ENCODE measurements at places on chromosomes 5 and 9.

DNA sequence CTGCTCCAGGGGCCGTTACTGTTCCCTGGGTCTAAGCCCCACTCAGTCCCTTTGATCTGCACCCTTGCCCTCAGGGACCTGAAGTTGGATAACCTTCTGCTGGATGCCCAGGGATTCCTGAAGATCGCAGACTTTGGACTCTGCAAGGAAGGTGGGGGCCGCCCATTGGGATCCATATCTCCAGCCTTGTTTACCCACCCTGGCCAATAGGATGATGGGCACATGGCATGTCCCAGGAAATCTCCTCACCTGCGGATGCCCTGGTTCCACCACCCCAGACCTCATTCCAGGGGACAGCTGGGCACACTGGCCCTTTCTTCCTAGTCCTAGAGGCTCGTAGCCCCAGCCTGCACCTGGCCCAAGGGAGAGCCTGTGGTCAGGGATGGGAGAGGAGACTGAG lies 5.5 kb downstream of the ZDHHC12 start:
- no peak for DNase-seq

DNA sequence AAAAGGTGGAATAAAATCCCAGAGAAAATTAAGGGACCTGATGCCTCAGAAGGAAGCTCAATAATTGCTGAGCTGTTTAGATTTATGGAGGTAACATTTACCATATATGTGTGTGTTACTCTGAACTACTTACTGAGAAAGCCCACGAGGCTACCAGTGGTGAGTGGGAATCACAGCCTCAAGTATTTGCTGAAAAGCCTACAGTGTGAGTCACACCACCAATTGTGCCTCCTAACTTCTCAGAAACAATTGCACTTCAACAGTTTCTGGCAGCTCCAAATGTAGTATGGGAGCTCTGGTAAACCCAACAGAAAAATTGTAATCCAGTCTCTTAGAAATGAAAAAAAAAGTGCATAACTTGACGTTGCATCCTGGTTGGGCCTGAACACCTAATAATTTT lies 551.6 kb downstream of the PRDM9 start:
- DNase-seq = no peak

GRCh38 chr5:74934949-74935751 lies 69.0 kb upstream of the FAM169A start:
- DNase-seq = peak; percentile 70

GRCh38 chr5:127513408-127513970 lies 4.0 kb upstream of the PRRC1 start:
- no peak for DNase-seq

GRCh38 chr5:175343308-175343707 lies 100.7 kb downstream of the DRD1 start:
- DNase-seq = peak; percentile 80

- DNase-seq = no peak
Observed at GRCh38 chr5:366541-367357, 45.2 kb downstream of the AHRR start.

GRCh38 chr5:136731241-136731900 lies 366.0 kb upstream of the TRPC7 start:
- no peak for DNase-seq

- DNase-seq = no peak
Observed at GRCh38 chr5:95723632-95724369, 7.3 kb upstream of the RHOBTB3 start.

DNA sequence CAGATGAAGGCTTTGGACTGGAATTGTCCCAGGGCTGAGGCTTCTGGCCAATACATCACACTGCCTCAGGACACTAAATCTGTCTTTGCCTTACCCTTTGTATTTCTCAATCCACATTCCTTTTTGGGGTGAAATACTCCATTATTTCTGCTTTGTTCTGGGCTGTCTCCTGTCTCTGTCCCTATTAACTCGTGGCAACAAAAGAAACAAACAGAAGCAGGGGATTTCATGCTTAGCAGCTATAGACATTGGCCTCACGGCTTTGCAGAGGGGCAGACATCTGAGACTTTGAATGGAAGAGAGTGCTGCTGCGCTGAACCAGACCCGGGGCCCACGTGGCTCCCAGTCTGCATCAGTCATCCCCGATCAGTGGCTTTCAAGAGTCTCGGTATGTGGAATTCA lies 129.7 kb downstream of the ARL15 start:
- no peak for DNase-seq

DNA sequence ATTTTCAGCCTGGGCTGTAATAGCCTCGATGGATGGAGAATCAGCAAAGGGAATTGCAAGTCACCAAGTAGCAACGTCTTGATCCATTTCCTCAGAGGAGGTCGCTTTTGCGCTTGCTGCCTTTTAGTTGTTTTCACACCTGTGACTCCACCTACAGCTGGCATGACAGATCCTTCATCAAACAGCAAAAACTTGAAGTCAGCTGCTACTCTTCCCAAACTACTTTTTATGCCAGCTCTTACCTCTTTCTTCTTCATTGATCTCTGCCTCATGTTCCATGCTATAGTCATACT lies 107.7 kb downstream of the MAT2B start:
- DNase-seq = no peak

DNA sequence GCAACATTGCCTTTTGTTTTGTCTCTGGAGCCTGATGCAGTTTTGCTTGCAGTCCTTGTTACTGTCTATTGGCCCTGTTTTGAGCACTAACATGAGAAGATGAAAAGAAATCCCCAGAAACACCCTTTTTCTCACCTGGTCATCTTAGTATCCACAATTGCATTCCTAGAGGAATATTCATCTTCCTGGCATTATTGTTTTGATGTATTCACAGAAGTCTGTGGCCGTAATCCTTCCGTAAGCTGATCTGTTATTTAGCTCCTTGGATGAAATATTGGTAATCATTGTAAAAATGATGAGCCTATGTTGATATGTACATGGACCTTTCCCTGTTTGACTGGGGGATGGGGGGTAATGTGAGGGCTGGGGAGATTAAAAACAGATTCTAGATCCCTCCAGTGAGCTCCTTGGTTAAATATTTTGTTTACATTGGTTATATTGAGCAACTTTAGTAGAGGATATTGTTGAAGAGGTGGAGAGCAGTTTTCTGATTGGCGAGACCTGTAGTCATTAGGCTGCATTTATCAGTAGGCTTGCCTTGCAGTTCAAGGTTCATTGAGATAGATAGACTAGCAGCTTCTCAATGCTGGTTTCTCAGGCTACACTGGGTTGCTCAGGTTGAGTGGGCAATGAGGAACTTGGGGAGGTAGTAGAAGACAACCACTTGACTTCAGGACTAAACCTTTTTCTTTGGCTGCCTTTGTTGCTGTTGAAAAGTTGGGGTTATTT lies 117.5 kb downstream of the MACIR start:
- peak; percentile 43 for DNase-seq

DNA sequence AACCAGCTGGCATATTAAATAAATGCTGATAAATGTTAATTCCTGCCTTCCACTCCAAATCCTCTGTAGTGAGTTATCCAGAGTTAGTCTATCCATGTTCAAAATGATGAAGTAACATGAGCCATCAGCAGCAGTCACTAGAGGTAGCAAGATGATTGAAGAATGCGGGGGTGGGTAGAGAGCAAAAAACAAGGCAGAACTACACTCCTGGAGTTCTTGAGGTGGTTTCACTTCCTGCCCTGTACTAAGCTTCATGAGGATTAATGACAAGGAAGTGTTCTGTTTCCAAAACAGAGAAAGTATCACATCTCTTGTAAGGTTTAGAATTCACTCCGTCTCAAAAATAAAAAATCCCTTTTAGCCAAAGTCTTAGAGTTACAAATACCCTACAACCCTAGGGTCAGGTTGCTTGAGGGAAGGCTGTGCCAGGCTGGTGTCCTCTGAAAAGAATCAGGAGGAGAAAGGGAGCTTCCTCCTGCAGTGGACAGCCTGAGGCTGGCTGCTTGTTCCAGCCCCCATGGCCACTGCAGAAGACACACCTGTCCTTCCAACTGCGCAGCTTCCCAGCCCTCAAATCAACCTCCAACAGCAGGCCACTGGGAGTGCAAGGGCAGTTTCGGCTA lies 180.2 kb downstream of the DENND1A start:
- DNase-seq = peak; percentile 65

DNA sequence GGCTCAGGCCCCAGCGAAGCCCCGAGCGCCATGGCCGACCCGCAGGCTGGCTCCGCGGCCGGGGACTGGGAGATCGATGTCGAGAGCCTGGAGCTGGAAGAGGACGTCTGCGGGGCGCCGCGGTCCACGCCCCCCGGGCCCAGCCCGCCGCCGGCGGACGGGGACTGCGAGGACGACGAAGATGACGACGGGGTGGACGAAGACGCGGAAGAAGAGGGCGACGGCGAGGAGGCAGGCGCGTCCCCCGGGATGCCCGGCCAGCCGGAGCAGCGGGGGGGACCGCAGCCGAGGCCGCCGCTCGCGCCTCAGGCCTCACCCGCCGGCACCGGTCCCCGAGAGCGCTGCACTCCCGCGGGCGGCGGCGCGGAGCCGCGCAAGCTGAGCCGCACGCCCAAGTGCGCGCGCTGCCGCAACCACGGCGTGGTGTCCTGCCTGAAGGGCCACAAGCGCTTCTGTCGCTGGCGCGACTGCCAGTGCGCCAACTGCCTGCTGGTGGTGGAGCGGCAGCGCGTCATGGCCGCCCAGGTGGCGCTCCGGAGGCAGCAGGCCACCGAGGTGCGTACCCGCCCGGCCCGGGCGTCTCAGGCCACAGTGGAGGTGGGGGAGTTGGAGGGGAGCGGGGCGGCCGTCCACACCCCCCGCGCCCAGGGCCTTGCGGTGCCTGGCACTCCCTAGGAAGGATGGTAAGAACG lies 1.6 kb downstream of the DMRT2 start:
- peak; percentile 27 for DNase-seq

- DNase-seq = no peak
Observed at GRCh38 chr9:101693546-101694336, 44.7 kb downstream of the GRIN3A start.

- no peak for DNase-seq
Observed at GRCh38 chr9:84570482-84571154, 98.9 kb upstream of the NTRK2 start.

DNA sequence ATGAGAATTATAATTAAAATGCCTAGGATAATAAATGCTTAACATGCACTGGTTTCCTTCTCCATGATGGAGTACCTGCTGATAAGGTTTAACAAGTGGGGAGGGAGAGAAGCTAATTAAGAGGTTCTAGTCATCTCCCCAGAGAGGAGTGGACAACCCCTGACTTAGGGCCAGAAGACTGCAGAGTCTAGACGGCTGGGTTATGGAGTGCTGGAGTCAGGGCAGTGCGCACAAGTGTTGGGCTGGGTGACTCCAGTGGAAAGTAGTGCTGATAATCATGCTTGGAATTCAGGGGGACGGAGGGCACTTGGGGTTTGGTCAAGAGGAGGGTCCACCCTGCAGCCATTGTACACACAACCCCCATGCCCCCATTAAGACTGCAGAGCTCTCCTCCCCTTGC lies 32.8 kb upstream of the TGFBI start:
- DNase-seq = no peak

DNA sequence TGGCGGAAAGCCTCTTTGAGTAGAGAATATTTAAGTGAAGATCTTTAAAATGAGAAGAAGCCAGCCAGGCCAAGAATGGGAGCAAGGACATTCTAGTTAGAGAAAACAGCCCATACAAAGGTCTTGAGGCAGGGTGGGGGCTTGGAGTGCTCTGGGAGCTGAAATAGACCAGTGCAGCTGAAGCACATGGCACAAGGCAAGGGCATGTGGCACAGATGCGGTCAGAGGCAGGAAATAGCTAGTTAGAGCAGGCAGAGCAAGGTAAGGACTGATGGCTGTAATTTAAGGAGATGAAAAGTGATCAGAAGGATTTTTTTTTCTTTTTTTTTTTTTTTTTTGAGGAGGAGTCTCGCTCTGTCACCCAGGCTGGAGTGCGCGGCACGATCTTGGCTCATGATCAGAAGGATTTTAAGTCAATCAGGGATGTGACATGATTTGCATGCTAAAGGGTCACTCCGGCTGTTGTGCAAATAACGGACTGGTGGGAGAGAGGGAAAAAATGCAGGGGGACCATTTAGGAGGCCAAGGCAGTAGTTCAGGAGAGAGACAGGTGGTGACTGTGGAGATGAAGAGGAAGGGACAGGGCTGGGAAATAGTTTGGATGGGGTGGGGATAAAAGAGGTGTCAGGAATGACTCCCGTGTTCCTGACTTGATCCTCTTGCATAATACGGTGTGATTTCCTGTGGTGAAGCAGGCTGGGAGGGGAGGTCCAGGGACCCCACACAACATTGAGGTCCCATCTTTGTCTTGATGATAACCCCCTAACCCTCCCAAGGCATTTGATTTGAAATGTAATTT lies 207.6 kb downstream of the HSPA4 start:
- no peak for DNase-seq

GRCh38 chr5:139552893-139553575 lies 8.1 kb upstream of the UBE2D2 start:
- no peak for DNase-seq

GRCh38 chr9:99296291-99296951 lies 74.3 kb downstream of the SEC61B start:
- no peak for DNase-seq

GRCh38 chr9:90925581-90926257 lies 124.1 kb downstream of the SYK start:
- peak; percentile 85 for DNase-seq

DNA sequence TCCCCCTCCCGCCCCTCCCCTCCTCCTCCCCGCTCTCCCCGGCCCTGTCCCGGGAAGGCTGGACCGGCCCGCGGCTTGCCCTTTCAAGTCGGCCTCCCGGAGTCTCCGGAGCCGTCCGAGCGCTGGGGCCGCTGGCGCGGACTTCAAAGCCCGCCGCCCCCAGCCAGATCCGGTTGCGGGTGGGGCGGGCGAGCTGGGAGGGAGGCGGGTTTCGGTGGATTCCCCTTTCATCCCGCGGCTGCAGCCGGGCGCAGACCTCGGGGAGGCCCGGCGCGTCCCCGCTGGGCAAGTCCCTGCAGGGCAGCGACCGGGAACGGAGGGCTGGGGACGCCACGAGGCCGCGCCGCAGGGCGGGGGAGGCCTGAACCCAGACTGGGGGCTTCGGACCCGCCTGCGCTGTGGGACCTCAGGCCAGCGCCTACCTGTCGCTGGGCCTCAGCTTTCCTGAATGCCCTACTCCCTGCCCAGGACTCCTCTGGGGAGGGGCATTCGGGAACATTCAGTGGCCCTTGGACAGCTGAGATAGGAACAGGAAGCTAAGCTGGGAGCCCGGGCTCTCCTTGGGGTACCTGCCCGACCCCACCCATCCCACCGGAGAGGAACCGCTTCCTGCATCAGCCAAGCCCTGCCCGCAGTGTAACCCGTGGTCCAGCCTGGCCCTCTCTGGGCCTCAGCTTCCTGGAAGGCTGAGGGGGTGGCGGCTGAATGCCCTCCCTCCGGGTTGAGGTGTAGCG lies 23.4 kb downstream of the C9orf50 start:
- peak; percentile 33 for DNase-seq

- DNase-seq = no peak
Observed at GRCh38 chr5:88470745-88471144, 202.1 kb upstream of the TMEM161B start.

Measured in bronchial epithelial cell (primary cell).